ENCODE measurements at places on chromosomes 2 and 18.

DNA sequence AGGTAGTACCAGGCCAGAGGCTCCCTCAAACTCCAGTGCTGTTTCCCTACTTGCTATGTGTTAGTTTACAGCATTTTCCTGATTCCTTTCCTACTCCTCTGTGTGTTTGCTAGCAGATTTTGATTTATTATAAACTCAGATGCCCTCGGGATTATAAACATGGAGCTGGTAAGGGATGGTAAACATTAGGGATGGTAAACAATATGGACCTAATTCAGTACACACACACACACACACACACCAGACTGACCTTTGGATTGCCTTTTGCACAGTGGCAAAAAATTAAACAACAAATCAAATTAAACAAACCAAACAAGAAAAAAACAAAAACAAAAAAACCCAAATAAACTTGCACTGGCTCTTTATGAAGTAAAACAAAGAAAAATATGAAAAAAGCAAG lies 55.4 kb upstream of the ACVR1 start:
- no peak for DNase-seq

DNA sequence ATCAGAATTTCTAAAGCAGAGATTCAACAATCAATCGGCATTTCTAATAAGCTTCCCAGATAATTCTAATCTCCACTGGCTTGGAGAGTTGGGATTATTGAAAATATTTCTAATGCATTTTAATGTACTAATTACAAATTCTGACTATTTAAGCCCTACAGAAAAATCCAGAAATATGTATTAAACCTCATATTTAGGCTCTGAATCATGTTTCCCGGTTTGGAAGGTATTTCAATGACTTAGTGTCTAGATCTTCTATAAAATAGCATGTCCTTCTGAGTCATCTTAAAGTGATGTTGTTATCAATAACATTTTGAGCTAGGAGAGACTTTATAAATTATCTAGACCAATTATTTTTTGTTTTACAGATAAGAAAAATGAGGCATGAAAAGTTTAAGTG lies 258.8 kb upstream of the NRXN1 start:
- DNase-seq = no peak

DNA sequence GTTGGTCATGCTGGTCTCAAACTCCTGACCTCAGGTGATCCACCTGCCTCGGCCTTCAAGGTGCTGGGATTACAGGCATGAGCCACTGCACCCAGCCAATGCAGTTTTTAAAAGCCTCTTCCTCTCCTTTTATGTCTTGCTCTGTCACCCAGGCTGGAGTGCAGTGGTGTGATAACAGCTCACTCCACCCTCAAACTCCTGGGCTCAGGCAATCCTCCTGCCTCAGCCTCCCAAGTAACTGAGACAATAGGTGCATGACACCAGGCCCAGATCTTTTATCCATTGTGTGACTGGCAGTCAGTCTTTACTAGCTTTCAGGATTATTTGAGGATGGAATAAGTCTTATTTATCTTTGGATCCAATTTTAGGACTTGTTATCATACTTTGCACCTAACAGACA lies 13.2 kb downstream of the KCTD18 start:
- DNase-seq = no peak

DNA sequence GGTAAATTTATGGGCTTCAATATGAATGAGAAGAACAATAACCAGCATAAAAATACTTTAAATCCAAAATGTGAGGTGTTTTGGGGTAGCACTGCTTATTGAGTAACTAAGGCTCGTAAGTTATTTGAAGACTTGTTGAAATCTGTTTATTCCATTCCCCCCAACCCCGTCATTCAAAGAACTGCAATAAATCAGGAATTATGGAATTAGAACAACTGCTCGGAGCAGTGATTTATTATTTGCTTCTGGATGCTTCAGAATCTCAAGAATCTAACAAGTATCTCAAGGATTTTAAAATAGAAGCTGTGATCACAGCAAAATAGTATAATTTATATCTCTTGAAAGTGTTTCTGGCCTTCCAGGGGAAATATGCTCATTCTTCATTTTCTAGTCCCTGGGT lies 86.8 kb downstream of the EML6 start:
- DNase-seq = no peak

DNA sequence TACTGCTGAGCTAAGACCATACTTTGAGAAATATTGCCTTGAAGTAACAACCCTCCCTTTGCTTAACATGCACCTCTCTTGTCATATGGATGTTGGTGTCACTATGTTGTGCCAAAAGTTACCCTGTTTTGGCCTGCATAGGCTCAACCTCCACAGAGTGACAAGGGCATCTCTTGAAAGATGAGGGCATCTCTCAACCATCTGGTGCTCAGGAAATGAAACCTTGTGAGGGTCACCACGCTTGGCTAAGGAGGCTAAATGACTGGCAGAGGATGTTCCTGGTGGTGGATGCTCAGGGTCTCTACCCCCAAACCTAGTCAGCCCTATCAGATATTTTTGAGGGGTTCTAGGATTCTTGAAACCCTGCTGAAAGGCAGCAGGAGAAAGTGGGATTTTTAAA lies 2.3 kb downstream of the LHCGR start:
- DNase-seq = no peak

DNA sequence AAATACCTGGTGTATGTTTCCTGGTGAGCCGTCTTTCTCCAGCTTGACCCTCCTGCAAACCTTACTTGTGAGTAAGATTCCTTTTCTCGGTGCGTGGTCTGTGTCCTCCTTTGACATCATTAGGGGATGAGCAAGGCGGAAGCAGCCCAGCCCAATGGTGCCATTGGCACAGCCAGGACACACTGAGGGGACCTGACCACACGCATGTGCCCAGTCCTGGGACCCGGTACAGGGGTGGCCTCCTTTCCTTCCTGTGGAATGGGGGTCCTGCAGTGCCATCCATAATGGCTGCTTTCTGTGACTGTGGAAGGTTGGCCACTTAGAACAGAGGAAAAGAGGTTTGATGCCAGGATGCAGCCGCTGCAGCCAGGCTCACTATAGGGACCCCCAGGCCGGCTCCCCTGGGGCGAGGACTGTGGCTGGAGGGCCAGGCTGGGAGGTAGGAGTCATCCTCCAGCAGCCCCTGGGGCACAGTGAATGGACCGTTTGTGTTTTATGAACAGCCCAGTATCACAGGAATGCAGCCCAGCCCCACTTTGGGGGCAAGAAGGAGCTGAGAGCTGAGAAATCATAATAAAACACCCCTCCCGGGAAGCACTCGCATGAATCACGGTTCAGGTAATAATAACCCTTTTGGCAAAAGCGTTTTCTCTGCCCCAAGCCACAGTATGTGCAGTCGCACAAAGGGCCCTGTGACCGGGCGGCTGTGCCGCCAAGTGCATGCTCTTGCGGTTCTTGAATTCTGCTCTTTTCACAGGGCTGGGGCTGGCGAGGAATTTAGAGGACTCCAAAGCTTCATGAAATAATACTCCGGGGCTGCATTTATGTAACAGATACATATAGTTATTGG lies 73.2 kb downstream of the ASB1 start:
- no peak for DNase-seq

DNA sequence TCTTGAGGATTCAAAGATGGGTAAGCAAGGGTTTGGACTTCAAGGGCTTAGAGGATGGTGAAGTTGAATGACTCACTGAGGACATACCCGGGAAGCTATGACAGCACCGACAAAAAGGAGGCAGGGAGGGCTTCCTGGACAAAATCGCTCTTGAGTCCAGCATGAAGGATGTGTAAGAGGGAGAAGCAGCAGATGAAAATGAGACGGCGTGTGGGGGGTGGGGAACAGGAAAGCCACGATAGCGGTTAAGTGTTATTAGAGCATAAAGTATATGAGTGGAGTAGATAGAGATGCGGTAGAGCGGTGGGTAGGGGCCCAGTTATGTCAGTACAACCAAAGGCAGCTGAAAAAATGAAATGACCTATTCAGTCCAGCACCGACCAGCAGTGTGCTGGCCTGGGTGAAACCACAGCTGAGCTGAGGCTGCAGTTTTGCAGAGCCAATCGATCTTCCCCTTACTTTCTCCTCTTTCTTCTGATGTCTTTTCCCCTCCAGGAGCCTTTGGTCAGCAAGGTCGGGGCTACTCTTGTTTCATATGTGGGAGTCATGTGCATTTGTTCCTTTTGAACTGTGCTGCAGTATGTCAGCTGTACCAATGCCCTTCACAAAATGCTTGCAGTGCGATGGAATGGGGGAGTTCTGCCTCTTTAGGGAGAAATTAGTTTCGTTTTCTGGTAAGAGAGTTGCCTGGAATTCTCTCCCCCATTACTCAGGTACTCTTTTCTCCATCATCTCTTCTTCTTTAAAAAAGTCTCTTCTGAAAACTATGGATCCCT lies 2.0 kb upstream of the THUMPD2 start:
- no peak for DNase-seq

GRCh38 chr18:63074981-63075404 lies 244.6 kb downstream of the BCL2 start:
- DNase-seq = no peak

- no peak for DNase-seq
Measured at GRCh38 chr2:201377218-201377617, 20.1 kb upstream of the FLACC1 start.

- DNase-seq = no peak
Measured at GRCh38 chr2:46342566-46343315, 45.5 kb downstream of the EPAS1 start.

GRCh38 chr2:185567940-185568339 lies 170.7 kb upstream of the FSIP2 start:
- DNase-seq = no peak

GRCh38 chr2:241952816-241953215 lies 83.3 kb downstream of the RTP5 start:
- DNase-seq = no peak

DNA sequence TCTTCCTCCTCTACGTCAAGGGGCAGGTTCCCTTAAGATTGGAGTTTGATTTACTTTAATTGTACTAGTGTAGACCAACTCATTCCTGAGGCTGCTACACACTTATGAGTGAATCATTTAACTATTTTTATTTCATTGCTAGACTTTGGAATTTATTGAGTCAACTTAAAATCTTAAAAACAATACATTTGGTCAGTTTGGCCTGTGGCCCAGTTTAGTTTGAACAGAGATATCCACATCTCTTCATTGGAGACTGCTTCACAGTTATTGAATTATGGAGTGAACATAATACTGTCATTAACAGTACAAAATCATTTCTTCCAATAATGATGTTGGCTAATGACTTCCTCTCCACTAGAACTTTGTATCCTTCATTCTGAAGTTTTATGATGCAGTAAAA lies 34.5 kb upstream of the STPG4 start:
- DNase-seq = no peak

DNA sequence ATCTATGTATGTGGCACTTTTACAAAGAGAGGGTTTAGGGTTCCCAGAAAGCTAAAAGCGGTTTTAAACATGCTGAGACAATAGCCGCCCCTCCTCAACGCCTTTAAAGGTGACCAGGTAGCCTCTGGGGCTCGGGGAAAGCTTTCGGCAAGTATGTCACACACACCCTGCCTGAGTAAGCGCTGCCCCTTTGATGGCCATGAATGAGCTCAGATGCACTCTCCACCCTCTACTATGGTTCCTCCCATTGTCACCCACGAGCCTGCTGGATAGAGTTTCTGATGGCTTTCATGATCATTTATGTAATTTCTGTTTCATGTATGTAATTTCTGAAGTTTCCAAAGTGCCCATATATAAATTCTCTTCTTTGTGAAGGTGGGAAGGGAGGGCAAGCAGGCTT lies 44.1 kb upstream of the GRHL1 start:
- no peak for DNase-seq

DNA sequence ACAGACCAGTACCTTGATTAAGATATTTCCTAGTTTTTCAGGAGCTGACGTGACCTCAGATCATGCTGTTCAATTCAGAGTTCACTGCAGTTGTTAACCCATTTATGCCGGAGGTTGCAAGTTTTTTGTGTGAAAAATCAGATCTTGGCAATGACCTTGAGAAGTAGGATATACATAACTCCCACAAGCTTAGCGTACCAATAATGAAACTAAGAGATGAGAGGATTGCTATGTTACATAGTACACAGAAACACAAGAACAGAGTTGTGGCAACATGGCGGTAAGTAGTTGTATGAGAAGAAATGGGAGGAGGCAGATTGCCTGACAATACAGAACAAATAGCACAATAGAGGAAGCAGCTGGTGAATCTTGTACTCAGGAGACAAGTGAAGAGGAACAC lies 39.1 kb downstream of the PPIG start:
- no peak for DNase-seq

GRCh38 chr2:26767129-26767528 lies 3.0 kb downstream of the SLC35F6 start:
- DNase-seq = no peak

GRCh38 chr2:113175042-113175628 lies 1.4 kb downstream of the PSD4 start:
- DNase-seq = no peak

- DNase-seq = no peak
Measured at GRCh38 chr2:169260846-169261642, 101.3 kb downstream of the LRP2 start.

DNA sequence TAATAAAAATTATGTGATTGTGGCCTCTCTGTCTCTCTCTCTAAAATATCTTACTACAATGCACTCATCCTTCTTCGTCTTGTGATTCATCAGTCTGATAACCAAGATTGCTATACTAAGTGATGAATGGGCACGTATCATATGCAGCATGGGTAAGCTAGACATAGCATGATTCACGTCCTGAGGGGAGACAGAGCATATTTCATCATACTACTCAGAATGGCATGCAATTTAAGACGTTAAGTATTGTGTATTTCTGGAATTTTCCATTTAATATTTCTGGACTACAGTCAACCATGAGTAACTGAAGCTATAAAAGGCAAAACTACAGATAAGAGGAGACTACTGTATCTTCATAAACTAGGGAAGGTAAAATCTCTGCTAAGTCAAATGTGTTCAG lies 97.0 kb upstream of the CD226 start:
- no peak for DNase-seq

- no peak for DNase-seq
Measured at GRCh38 chr2:27765621-27766286, 5.8 kb upstream of the MRPL33 start.

DNA sequence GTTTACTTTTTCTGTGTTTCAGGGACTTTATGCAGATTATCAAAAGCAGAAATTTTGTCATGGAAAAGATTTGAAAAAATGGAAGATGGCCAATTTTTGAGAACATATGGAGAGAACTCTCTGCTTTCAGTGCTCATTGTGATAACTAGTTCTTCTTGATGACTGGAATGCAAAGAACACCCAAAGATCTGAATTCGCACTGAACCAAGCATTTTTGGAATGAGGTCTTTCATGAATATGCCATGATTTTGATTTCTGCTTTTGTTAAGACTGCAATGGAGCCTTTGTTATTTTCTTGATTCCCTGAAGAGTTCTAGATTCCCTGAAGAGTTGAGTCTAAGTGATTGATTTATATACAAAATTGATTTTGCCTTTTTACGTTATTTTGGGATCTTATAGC lies 124.1 kb downstream of the FMNL2 start:
- no peak for DNase-seq

DNA sequence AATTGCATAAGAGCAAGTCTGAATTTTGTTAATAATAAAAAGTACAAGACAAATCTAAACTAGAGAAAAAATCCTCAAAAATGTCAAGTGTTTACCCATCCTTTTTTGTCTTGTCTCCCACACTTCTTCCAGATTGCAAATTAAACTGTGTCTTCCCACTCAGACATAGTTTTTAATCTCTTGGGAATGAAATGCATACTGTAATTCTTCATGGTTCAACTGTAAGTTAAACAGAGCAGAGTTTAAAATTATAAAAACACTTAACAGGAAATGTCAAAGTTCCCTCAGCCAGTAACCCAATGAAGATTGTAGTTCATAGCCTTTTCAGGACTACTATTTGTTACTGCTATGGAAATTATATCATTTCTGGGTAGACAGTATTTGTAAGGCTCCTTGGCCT lies 171.8 kb downstream of the UBE2E3 start:
- DNase-seq = no peak

Measured in NCI-H2081 treated with DMSO at 0.1 percent for 48 hours (cell line).